Glutamatergic neuron (in vitro differentiated cells): ENCODE measurements at places on chromosomes 4 and X.

DNA sequence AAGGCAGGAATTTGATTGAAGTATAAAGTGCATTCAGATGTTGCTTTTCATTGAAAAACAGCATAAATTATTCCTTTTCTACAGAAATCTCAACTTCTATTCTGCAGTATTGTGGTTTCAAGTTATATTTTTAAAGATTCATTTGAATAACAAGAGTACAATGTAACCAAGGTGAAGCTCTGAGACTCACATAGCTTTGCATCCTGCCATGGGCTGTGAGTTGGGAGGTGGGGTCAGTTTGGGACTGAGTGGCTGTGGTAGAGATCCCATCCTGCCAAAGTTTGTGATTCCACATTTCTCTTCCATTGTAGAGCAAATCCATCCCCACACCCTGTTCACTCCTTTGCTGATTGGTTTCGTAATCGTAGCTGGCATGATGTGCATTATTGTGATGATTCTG is 69.2 kb downstream of the KIT start:
- no peak for DNase-seq

GRCh38 chr4:109665783-109666485 is 37.3 kb downstream of the CASP6 start:
- DNase-seq, result no peak

GRCh38 chrX:29518100-29518499 is 697.3 kb upstream of the MAGEB2 start:
- no peak for DNase-seq

- DNase-seq, result no peak
Observed at GRCh38 chr4:150231107-150231770, 153.0 kb downstream of the DCLK2 start.

DNA sequence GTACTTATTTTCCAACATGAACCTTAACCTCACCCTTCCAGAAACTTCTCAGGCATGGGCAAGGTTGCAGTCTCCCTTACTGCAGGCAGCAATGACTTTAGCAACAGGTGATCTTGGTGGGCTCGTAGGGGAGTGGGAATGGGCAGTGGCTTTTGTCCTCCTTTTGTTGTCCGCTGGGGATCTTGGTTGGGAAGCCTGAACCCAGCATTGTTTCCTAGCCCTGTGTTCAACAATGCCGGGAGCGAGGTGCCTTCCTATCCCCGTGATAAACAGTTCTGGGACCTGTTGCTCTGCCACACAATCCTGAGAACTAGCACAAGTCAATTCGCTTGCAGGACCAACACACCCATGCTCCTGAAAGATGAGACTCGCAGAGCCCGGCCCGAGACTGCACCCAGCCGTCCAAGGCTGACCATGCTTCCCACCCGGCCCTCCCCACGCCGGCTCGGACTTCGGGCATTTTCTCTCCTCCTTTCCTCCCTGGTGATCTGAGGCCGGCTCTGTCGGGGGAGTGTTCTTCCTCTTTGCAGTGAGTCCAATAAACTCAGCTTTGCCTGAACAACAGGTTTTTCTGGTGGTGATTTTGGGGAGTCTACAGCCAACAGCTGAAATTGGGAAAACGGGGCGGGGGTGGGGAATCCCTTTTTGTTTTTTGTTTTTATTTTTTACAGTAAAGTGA is 20.2 kb downstream of the IRAK1 start:
- no peak for DNase-seq

DNA sequence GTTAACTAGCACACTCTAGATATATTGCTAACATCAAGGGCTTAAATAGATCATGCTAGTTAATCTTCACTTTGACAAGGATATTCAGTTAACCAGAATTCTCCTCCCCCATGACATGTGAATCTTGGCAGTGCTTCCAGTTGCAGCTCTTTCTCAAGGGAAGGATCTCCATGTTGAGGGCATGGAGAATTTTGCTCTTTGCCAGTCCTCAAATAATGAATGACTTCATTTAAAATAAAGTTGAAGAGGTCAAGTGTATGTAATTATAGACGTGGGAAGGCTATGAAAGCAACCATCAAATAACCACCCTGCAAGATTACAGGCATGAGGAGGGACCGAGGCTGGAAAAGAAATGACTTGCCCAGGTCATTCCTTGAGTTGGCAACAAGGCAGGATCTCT is 87.3 kb upstream of the CPEB2 start:
- no peak for DNase-seq
